ENCODE measurements at places on chromosomes 7 and 10.
A peak's percentile ranks its signal among the peaks of the same experiment; 100 is the strongest.

- DNase-seq: no peak
These were observed 120.7 kb downstream of the PRKAG2 start for GRCh38 chr7:151756076-151756731.

DNA sequence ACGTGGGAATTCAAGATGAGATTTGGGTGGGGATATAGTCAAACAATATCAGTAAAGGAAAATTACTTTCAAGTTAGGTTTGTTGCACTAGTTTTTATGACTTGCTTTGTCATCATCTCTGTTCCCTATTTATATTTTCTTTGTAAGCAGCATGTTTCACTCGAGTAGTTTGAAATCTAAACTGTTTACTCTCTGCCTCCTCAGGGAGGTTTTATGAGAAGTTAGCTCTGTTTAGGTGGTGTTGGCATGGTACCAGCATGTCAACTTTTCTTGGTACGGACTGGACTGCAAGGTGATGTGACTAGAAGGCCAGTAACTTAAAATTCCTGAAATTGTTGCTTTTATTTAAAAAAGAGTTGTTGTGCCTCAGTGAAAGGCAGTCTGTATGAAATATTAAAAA lies 59.2 kb upstream of the MTPN start:
- DNase-seq: no peak

DNA sequence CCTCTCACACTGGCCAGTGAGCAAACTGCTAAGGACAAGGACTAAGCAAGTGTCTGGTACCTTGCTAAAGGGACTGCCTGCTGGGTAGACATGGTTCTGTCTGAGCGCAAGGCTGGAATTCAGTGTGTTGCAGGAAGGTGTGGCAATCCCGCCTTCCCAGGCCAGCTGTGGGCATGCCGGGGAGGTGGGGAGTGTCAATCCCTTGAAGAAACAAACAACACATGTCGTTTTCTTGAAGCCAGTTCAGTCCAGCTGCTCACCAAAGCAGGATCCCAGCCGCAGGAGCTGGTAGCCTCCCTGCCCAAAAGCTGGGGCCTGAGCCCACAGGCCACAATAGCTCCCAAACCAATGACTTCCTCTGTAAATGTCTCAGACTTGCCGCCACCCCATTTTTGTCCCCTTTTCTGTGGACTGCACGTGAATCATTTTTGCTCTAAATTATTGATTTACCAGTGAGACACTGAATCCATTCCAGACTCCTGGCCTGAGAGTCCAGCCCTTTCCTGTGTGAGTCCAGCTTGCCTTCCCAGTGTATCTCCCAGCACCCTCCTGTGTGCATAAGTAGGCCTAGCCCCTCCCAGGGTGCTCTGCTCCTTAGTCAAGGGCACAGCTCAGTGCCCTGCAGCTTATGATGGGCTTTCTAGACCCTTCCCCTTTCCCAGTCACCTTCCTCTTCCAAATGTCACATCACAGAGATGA lies 166.8 kb downstream of the RGS10 start:
- no peak for DNase-seq

- DNase-seq: no peak
These were observed 1004.0 kb upstream of the C7orf33 start for GRCh38 chr7:147586526-147586925.

- DNase-seq: no peak
These were observed 639.8 kb upstream of the FZD8 start for GRCh38 chr10:36281831-36282331.

DNA sequence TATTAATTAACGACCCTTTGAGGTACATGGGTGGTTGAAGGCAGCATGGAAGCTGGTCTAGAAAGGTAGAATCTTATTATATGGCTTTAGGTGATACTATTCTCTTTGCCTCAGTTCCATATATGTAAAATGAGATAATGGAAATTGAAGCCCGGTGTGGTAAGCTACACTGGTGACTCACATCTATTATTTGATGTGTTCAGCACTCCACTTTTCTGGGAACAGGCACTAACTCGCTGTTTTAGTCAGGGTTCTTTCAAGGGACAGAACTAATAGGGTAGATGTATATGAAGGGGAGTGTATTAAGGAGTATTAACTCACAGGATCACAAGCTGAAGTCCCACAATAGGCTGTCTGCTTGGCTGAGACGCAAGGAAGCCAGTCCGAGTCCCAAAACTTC lies 4.4 kb upstream of the TRUB1 start:
- DNase-seq: no peak

- peak; percentile 80 for DNase-seq
These were observed 60.3 kb upstream of the STK17A start for GRCh38 chr7:43522406-43523156.

- DNase-seq: no peak
These were observed 1.7 kb upstream of the ITPRID1 start for GRCh38 chr7:31512166-31512565.

GRCh38 chr7:72416846-72417245 lies 4.7 kb upstream of the CALN1 start:
- no peak for DNase-seq

DNA sequence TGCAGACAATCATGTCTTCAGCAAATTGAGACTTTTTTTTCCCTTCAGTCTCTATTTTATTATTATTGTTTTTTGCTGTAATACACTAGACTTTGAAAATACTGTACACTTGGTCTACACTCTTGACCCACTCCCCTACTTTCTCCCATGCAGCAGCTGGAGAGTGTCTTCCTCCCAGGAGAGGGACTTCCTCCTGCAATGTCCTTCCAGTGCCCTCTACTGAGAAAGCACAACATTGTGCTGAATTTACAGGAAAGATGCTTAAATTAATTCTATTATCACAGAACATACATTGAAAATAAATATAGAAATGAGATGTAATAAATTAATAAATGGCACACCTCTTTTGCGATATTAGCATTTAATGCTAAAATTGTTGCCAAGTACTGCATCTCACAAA lies 411.3 kb downstream of the CCSER2 start:
- DNase-seq: no peak

DNA sequence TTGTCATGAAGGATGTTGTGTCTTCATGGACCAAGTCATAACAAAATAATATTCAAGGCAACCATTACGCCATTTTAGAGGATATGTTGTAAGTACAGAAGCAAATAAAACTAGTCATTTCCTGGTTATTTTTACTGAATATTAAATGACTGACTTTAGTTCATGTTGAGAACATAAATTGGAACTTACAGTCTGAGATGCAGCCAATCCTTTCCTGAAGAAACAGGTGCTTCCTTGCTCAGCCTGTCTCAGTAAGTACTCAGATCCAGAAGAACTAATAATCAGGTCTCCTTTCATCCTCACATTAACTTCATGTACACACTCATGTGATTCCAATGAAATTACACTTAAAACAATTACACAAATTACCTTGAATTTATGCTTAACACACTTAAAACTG lies 12.3 kb downstream of the SEMA3A start:
- no peak for DNase-seq

GRCh38 chr10:6297951-6298381 lies 95.2 kb downstream of the PFKFB3 start:
- DNase-seq: no peak

DNA sequence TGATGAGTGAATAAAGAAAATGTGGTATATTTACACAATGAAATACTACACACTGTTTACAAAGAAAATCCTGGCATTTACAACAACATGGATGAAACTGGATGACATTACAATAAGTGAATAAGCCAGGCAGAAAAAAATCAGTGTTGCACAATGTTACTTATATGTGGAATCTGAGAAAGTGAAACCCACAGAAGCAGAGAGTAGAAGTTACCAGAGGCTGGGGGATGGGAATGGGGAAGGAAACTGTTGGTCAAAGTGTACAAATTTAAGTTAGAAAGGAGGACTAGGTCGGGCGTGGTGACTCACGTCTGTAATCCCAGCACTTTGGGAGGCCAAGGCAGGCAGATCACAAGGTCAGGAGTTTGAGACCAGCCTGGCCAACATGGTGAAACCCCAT lies 538.5 kb upstream of the MKI67 start:
- no peak for DNase-seq

GRCh38 chr7:152335900-152336571 lies 99.8 kb downstream of the KMT2C start:
- no peak for DNase-seq

GRCh38 chr7:1366801-1367405 lies 92.4 kb downstream of the MICALL2 start:
- no peak for DNase-seq

DNA sequence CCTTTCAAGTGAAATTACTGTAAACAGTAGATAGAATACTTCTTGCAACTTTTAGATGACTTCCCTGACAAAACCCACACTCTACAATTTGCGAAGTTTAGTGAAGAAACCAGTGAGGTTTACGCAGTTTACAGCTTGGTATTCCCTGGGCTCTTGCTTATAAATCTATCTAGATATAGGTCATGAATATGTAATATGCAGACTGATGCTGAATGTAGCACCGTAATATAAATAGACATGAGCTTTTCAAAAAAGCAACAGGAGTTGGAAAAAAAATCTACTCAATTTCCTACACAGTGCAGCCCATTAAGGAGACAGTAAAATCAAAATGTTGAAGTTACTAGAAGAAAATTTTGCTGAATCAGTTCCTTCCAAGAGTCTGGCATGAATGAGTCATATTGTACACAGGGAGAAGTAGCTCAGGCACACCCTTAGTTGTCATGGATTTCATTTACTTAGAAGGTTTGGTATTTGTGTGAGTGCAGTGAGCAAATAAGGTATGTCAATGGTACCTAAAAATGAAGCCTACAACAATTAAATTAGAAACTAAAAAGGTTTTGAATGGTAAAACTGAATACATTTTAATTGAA lies 67.7 kb upstream of the NEUROD6 start:
- DNase-seq: peak; percentile 10

DNA sequence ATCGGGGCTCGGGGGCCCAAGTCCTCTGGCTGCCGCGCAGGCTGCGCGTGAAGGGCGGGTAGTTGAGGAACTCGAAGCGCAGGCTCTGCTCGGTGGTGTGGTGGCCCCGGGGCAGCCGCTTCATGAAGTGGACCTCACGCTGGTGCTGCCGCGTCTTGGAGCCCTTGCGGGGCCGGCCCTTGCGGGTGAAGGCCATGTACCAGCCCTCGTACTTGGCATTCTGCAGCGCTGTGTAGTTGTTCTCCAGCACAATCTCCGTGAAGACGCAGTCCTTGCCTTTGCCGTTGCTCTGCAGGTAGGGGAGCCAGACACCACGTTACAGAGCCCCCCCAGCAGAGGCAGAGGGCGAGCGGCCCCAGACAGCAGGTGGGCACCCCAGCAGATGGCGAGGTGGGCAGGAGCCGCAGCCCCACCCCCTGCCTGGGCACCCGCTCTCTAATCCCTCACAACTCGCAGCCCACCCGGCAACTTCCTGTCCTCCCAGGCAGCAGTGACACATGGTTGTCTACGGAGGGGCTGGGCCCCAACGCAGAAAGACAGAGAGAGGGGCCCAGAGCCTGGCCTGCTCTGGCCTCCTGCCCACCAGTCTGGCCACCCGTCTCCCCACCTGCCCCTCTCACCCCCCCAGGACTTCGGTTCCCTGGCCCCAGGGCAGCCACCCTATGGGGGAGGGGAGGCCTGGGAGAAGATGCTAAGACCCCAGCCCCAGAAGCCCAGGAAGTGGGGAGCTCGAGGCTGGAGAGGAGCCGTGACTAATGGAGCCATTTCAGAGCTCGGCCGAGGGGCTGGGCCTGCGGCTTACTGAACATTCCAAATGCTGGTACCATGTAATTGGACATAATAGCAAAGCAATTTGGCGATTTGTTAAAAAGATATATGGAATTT lies 5.3 kb downstream of the FGF8 start:
- no peak for DNase-seq

GRCh38 chr10:119424258-119424975 lies 118.1 kb downstream of the RGS10 start:
- no peak for DNase-seq

GRCh38 chr7:39606352-39606751 lies 17.0 kb upstream of the RALA start:
- DNase-seq: no peak

DNA sequence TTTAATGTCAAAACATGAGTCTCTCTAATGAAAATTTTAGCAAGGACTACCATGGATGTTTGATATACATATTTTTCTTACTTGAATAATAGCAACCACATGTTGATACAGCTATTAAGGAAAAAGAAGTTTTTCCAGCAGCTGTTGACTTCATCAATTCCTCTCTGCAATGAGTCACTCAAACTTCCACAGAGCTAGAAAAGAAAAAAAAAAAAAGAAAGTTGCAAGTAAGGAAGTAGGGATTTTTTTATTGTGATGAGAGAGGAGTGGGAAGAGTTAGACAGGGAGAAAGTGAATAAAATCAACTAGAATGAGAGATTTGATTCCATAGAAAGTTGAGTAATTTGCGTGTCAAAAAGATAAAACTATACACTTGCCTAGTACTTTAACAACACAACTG lies 46.2 kb downstream of the CAV1 start:
- peak; percentile 82 for DNase-seq

GRCh38 chr7:117096942-117097341 lies 143.6 kb downstream of the ST7 start:
- no peak for DNase-seq

DNA sequence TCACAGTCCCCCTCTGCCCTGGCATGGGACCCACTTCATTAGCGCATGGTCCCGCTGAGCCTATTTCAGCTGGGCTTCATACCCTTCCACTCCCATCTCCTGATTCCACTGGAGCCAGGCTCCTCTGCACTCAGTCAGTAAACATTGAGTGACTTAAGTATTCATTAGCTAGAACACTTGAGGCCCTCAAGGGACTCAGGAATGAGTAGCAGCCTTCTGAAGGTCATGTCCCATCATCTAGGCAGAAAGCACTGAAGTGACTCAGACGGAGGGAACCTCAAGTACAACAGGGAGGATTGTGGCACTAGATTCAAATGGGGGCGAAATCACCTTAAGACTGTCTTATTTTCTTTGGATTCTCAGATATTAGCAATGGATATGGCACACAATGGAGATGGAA lies 186.6 kb upstream of the INHBA start:
- no peak for DNase-seq

- no peak for DNase-seq
These were observed 201.6 kb upstream of the LRRN3 start for GRCh38 chr7:110889335-110889734.

GRCh38 chr7:116618338-116619128 lies 53.5 kb upstream of the MET start:
- DNase-seq: no peak

DNA sequence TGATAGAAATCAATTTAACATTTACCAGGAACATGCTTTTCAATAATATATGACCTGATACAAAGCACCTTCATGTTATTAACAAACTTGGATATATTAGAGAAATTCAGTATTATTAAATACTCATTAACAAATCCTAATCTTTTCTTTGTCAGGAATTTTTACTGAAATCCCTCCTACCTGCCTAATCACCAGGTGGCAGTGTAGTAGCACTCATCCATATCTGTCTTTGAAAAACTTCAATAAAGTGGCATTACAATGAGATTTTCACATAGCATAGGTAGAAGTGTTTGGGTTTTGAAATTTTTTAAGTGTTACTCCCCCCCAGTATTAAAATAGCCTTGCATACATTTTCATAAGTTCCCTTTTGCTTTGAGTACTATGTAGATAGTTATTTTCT lies 1246.6 kb upstream of the LRRN3 start:
- no peak for DNase-seq
